Activated CD4-positive, alpha-beta T cell treated with anti-CD3 and anti-CD28 coated beads, Interleukin-2, amount 50 U/mL, for 4 hours (primary cell): ENCODE measurements at places on chromosomes 4 and X.

DNA sequence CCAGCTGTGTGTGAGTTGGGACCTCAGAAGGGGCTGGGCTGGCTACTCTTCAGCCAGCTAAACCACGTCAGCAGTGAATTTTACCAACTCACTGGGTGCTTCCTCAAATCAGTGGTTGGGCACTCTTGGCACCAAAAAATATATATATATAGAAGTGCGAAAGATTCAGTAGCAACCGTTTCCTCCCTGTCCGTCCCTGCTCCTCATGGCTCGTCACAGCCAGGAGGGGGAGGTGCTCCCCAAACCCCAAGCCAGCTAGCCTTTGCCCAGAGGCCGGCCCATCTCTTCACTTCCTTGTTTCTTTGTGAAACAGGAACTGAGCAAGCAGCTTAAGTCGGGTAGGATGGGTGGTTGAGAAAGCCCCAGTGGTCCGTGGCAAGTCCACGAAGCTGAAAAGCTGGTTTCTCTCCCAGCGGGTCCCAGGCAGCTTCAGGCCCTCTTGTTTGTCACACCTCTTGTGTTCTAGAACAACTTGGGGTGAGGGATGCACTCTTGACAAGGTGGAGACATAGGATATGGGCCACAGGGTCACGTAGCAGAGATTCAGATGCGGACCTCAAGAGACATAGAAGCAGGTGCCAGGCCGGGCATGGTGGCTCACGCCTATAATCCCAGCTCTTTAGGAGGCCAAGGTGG lies 6.8 kb upstream of the SASH3 start:
- DNase-seq = no peak

- DNase-seq = no peak
Observed at GRCh38 chr4:29240641-29241040, 1479.5 kb upstream of the PCDH7 start.

- no peak for DNase-seq
Observed at GRCh38 chr4:54102531-54103106, 2.7 kb downstream of the GSX2 start.

DNA sequence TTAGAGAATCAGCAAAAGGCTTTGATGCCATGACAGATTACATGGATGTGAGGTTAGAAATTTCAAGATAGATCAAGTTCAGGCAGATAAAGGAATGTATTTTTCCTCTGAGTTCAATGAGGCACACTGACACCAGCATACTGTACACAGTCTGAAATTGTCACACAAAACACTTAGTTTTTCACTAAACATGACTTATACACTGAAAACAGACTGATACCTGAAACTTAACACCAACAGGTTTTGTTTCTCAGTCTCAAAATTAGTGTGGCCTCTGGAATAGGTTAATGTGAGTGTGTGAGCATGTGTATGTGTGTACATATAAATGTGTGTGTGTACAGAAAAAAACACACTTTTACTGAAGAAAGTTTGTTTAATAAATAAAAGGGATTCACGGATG lies 129.9 kb upstream of the SLITRK2 start:
- no peak for DNase-seq

- no peak for DNase-seq
Observed at GRCh38 chr4:114281164-114281960, 301.9 kb upstream of the ARSJ start.

GRCh38 chrX:153669901-153670731 lies 3.5 kb downstream of the PNCK start:
- DNase-seq = no peak

GRCh38 chrX:68462653-68463052 lies 29.4 kb upstream of the OPHN1 start:
- no peak for DNase-seq

DNA sequence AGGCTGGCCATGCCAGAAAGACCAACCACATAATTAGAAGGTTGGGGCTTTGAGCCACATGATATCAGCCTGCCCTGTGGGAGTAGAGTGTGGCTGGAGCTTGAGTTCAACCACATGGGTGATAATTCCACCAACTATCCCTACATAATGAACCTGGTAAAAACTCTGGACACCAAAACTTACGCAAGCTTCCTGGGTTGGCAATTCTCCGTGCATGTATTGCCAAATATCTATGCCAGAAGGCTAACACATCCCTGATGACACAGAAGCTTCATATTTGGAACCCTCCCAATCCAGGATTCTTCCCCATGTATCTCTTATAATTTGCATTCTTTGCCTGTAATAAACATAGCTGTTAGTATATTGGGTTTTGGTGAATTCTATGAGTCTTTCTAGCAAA lies 68.2 kb downstream of the FUNDC1 start:
- no peak for DNase-seq

- peak; percentile 52 for DNase-seq
Observed at GRCh38 chrX:130110379-130111219, at the start of gene ELF4. ELF4 (minus strand) TSS chrX:130110497; CDS start chrX:130081330, 29,167 bp downstream.

DNA sequence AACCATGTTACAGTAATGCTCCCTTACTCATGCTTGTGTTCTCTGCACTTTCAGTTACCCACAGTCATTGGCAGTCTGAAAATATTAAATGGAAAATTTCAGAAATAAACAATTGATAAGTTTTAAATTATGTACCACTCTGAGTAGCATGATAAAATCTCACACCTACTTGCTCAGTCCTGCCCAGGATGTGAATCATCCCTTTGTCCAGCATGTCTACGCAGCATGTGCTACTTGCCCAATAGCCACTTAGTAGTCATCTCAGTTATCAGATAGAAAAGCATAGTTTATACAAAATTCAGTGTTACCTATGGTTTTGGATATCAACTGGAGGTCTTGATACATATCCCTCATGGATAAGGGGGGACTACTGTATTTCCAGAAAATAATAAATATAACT lies 577.1 kb downstream of the GALNTL6 start:
- DNase-seq = no peak

GRCh38 chr4:54097152-54097551 lies 2.8 kb upstream of the GSX2 start:
- no peak for DNase-seq
